CD4-positive, alpha-beta T cell treated with Interleukin-10 for 1 hour (primary cell): ENCODE measurements at places on chromosomes 3 and 15.

GRCh38 chr3:50126287-50127211, 28.6 kb upstream of the SEMA3F start:
- DNase-seq: no peak

DNA sequence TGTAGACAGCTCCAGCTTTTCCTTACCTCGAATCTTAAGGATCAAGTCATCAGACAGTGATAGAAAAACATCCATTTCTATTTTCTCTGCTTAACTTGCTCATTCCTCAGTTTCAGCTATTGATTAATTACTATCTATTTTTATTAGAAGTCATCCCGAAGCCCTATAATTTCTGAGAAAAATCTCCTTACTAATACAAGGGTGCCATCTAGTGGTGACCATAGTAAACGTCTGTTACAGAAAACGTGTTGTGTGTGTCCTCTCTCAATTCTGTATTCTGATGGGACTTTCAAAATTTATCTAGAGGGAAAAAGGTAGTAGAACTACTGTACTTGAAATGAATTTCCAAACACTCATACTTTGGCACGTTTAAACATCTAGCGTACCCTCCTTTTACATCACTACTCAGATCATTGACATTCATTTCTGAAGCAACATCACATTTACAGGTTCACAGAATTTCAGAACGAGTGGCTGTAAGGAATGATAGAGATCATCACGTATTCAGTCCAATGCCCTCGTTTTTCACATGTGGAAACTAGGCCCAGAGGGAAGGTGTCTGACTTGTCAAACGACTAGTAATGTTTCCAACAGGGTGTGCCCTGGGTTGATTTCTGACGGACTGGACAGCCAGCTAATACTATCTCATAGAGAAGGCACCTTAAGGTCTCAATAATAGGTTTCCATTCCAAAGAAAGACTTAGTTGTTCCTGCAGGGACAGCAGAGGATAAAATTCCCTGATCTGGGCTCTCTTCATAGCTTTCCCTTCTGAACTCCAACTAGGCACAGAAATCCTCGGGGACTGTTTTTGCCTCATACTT, 25.6 kb downstream of the HACD2 start:
- peak; percentile 66 for DNase-seq

GRCh38 chr3:109532257-109533216, 195.2 kb upstream of the DPPA4 start:
- peak; percentile 60 for DNase-seq

GRCh38 chr3:61354604-61355003, 103.4 kb upstream of the FHIT start:
- DNase-seq: no peak

- DNase-seq: no peak
These were observed 142.0 kb upstream of the AGBL1 start for GRCh38 chr15:85937661-85938060.

GRCh38 chr3:24591661-24592555, 97.3 kb upstream of the THRB start:
- no peak for DNase-seq

GRCh38 chr3:156151824-156152428, 31.5 kb downstream of the KCNAB1 start:
- peak; percentile 54 for DNase-seq

- no peak for DNase-seq
These were observed 1.6 kb downstream of the TTC21A start for GRCh38 chr3:39109086-39109485.

GRCh38 chr15:88331291-88331690, 74.8 kb upstream of the NTRK3 start:
- DNase-seq: peak; percentile 15

DNA sequence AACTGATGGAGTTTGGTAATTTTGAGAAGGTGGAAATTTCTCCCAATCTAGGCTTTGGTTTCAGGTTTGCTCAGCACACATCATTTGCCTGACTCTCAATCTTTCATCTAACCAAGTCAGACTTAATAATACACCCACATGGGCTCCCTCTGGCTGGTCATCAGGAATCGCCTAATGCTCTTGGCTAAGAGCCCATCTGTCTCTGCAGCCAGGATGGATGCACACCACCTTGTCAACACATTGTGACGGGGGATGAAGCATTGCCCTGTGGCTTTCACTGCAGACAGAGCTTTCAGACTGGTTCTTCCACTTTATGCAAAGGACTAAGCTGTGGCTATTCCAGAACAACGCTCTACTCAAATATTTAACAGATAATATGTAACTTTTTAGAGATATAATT, 3.0 kb upstream of the HDGFL3 start:
- no peak for DNase-seq

DNA sequence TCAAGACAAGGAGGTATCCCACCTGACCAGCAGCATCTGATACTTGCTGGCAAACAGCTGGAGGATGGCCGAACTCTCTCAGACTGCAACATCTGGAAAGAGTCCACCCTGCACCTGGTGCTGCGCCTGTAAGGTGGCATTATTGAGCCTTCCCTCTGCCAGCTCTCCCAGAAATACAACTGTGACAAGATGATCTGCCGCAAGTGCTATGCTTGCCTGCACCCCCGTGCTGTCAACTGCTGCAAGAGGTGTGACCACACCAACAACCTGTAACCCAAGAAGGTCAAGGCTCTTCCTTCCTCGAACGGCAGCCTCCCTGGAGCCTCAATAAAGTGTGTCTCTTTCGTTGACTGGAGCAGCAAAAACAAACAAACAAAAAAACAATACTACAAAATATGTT, 2.2 kb upstream of the SLC4A7 start:
- DNase-seq: no peak

DNA sequence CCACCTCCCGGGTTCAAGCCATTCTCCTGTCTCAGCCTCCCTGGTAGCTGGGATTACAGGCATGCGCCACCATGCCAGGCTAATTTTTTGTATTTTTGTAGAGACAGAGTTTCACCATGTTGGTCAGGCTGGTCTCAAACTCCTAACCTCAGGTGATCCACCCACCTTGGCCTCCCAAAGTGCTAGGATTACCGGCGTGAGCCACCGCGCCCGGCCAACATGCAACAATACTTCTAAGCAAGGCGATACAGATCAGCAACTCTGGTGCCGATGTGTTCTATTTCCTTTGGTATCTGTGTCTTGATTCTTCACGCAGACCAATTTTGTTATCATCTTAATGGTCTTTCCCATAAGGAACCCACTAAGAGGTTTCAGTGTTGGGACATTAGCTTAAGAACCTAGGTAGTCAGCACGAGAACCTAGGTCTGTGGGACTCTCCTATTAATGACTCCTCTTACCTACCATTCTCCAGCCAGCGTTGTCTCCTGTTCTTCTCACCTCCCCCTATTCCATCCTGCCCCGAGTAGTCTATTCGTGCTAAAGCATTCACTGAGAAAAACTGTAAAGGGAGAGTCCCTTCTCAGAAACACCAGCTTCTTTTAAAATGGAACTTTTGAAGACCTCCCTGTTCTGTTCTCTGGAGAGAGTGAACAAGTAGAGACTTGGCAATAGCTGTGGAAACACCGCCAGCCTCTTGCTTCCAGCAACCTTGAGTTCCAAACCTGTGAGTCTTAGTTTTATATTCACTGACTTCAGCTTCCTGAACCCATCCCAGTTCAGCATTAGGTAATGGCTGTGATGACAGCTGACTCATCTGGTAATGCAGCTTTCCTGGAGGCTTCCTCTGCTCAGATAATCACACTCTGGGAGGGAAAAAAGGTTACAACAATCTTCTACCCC, 61.2 kb downstream of the TSC22D2 start:
- no peak for DNase-seq

DNA sequence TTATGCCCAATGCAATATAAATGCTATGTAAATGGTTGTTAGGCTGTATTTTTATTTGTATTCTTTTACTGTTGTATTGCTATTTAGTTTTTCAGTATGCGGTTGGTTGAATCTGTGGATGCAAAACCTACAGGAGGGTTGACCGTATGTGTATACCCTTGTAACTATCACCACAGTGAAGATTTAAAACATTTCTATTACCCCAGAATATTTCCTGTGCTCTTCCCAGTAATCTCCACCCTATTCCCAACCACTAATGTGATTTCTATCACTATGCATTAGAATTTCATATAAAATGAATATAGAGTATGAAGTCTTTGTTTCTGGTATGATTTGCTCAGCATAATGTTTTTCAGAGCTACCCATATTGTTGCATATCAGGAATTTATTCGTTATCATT, 705.0 kb downstream of the MECOM start:
- DNase-seq: no peak

DNA sequence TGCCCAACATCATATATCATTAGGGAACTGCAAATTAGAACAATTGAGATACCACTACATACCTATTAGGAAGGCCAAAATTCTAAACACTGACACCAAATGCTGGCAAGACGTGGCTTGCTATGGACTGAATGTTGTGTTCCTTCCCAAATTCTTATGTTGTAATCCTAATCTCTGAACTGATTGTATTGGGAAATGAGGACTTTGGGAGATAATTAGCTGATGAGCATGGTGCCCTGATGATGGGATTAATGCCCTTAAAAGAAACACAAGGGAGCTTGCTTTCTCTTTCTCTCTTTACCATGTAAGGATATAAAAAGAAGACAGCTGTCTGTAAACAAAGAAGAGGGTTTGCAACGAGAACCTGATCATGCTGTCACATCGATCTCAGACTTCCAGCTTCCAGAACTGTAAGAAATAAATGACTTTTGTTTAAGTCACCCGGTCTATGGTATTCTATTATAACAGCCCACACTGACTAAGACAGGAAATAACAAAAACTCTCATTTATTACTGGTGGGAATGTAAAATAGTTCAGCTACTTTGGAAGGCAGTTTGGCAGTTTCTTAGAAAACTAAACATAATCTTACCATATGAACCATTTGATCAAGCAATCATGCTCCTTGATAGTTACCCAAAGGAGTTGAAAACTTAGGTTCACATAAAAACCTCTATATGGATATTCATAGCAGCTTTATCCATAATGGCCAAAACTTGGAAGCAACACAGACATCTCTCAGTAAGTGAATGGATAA, 458.3 kb upstream of the CBLB start:
- no peak for DNase-seq

- DNase-seq: no peak
These were observed 103.3 kb upstream of the SLC6A6 start for GRCh38 chr3:14298991-14299555.

- DNase-seq: no peak
These were observed 250.8 kb upstream of the THBS1 start for GRCh38 chr15:39330061-39330460.

- DNase-seq: no peak
These were observed 414.1 kb upstream of the CBLB start for GRCh38 chr3:106282943-106283342.

DNA sequence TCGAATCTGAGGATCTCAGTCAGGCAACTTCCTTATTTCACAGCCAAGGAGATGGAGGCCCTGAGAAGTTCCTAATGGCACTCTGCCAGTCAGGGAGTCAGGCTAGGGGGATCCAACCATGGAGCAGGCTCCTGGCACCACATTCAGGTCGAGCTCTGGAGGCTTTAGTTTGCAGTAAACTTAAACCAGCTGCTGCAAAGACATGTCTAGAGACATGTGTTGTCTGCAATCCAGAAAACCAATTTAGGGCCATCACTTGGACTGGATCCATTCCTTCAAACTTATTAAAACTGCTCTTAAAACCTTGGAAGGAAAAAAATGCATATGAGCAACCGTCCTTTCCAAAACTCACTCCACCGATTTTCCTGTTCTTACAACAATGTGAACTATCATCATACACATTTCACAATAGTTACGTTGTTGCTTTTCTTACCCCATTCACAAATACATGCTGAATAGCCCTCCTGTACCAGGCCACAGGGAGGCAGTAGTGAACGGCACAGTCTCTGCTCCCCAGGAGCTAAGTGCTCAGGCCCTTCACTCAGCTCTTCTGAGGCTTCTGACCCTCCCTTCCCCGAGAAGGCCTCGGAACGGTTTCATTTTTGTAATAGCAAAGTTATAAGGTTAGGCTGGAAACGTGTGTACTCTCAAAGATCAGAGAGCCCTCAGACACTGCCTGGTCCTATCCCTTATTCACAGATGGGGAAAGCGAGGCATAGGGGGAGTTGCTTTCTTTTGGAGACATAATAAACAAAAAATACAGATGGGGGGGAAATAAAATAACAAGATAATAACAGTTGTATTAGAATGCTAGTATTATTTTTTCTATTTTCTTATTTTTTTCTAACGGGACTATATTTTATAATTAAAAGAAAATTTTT, 20.1 kb downstream of the RFT1 start:
- DNase-seq: peak; percentile 46

- DNase-seq: no peak
These were observed 31.0 kb upstream of the FAM3D start for GRCh38 chr3:58697561-58697960.

DNA sequence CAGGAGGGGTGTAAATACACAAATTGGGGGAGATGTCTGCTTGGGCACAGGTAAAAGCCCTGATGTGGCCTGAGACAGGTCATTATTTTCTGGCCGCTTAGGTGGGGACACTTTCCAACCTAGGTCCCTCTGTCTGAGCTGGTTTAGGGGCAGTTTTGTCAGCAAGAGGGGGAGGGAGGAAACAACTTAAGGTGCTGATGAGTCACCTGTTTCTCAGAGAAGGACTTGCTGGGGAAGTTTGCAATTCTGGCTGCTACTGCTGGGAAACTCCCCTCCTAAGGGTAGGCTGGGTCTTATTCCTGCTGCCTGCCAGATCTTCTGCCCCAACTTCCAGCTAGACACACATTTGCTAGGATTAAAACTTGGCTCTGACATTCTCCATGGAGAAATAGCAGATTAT, 4.8 kb upstream of the RHOV start:
- DNase-seq: no peak

DNA sequence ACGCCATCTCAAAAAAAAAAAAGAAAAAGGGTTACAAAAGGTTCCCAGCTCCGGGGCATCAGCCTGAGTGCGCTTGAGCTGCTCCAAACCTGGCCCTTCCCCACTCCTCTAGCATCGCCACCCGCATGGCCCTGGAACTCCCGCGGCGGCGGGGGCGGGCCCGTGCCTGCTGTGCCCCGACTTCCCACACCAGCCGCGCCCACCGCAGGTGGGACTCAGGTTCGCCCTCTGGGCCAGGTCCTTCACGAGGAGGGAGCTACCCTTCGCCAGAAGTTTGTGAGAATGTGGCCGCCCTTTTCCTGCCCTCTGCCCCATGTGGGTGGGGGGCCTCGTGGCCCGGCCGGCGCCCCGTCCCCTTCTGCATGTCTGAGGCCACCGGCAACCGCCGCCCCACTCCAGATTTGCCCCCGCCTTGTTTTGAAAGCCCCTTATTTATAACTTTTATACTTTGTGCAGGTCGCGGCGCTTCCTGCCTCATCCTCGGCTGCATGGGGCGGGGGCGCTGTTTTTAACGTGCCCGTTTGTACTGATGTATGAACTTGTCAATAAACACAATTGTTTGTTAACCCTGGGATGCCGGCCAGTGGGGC, 507 bp upstream of the JMJD7 start:
- DNase-seq: no peak
